CD4-positive, alpha-beta T cell treated with Interleukin-12 subunit alpha and Interleukin-12 subunit beta, for 1 hour (primary cell): ENCODE measurements at places on chromosomes 5 and 9.

- DNase-seq: no peak
These were observed 1.5 kb upstream of the GPX3 start for GRCh38 chr5:151018846-151019245.

- no peak for DNase-seq
These were observed 87.6 kb downstream of the BASP1 start for GRCh38 chr5:17305017-17305416.

DNA sequence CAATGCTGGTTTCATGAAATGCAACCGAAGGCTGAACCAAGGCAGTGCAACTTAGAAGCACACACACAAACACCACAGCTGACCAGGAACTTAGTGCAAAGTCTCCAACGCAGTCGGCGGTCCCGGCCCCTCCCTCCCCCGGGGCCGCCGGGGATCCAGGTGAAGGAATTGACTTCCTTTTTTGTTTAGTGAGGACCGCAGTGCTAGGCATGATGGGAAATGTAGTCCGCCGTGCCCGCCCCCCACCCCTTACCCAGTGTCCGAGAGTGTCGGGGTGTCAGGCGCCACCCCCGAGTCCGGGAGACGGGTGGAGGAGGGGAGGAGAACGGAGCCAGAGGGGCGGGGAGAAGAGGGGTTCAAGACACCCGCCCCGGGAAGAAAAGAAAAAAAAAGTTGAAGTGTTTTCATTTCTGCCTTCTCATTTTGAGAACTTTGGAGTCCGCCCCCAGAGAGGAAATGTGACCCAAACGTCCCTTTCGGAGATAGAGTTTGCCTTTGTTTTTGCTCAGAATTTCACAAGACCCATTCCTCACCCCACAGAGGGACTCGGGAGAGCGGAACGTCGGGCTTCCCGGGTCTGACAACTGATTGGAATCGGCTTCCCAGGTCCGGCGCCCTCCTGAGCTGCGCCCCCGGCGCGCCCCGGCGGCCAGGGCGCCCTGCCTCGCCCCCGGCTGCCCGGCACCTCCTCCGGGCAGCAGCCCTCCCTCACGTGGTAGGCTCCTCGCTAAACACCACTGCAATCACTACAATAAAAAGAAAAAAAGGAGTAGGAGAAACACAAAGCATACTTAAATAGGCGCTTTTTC lies 2.0 kb downstream of the IER5L start:
- DNase-seq: peak; percentile 67

DNA sequence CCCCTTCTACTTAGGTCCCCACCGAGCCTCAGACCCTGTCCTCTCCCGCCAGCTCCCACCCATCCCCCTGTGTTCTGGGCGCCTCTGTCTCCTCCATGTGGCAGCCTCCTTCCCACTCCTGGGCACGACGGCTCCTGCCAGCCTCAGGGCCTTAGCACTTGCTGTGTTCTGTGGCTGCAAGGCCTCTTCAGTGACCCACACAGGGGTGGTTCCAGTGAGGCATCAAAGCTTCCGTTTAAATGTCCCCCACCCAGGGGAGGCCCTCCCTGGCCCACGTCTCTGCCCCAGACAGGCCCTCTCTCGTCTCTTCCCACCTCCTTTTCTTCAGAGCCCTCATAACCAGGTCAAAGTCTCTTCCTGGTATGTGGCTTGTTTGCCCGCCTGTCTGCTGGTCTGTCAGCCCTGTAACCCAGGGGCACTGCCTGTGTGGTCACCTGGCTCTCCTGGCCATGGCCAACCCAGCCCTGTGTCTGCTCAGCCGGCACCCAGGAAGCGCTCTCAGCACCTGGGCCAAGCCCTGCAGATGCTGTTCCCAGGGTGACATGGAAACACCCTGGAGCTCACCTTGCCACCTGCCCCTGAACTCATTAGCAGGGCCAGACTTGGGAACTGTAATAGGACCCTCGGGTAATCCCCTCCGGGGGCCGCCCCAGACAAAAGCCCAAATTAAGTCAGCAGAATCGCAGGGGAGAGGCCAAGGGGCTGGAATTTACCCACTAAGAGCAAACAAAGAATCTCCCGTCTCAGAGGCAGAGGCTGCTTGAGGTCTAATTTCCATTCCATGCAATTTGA lies 33.7 kb downstream of the LHX3 start:
- no peak for DNase-seq

DNA sequence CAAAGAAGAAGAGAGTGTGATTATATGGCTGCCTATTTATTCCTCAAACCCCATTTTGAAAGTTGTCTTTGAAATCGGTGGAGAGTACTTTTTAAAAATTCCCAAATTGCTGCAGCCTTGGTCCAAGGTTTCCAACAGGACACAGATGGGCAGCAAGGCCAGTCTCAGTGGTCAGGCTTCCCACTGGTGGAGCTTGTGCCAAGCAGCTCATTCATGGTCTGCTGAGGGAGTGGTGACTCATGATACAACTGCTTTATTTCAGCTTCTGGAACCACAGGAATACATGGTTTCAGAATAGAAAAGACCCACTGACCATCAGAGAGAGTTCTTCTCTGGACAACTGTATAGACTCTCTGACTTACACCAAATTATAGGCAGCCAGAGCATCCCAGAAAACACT lies 673.1 kb upstream of the KLF4 start:
- DNase-seq: no peak

- DNase-seq: no peak
These were observed 12.2 kb downstream of the CD74 start for GRCh38 chr5:150400316-150401075.

DNA sequence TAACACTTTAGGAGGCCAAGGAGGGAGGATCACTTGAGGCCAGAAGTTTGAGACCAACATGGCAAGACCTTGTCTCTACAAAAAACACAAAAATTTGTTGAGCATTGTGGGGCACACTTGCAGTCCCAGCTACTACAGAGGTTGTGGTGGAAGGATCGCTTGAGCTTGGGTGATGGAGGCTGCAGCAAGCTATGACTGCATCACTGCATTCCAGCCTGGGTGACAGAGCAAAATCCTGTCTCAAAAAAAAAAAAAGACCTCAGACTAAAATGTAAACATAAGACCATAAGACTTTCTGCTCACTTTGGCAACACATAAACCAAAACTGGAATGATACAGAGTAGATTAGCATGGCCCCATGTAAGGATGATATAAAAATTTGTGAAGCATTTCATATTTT lies 24.6 kb upstream of the NANS start:
- no peak for DNase-seq

DNA sequence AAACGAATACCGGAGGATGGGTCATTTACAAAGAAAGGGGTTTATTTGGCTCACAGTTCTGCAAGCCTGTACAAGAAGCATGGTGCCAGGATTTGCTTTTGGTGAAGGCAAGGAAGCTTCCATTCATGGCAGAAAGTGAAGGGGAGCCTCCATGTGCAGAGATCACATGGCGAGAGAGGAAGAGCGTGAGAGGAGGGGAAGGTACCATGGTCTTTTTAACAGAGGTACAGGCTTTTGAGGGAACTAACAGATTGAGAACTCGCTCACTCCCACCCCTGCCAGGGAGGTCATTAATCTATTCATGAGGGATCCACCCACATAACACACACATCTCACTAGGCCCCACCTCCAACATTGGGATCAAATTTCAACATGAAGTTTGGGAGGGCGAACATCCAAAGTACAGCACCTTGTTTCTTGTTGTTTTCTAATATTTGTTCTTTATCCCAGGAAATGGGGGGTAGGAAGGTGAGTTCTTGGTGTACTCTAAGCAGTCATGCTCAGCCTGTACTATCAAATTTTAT lies 18.5 kb downstream of the TMC1 start:
- DNase-seq: no peak

DNA sequence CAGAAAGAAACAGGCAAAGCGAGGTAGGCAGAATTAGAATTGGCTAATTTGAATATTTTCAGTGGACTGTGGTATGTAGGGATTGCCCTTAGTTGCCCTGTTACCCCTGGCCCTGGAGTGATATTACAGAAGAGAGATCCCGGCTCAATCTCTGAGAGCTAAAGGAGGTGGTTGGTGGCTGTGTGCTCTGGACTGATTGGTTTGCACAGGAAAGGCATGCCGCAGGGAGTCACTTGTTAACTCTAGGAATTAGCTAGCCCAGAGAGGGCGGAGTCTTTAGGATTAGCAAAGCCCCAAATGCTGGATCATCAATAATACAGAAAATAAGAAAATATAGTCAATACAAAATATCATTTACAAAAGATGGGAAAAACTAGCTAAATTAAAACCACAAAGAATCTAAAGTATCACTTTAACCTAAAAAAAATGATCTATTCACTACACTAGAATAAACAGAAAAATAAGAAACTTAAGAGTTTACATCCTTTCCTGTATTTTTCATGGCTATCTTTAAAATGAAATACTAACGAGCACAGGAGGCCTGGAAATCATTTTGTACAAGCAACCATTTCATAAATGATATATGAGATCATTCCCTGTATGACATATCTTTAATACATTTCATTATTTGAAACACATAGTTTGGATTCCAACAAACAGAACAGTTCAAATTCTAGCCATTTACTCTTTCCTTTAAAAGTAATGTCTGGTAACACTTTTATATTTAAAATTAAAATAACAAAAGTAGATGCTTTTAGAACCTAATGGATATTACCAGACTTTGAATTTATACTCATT lies 71.1 kb downstream of the GNAQ start:
- DNase-seq: no peak

- DNase-seq: no peak
These were observed 522.4 kb upstream of the TLE4 start for GRCh38 chr9:79049371-79049770.

DNA sequence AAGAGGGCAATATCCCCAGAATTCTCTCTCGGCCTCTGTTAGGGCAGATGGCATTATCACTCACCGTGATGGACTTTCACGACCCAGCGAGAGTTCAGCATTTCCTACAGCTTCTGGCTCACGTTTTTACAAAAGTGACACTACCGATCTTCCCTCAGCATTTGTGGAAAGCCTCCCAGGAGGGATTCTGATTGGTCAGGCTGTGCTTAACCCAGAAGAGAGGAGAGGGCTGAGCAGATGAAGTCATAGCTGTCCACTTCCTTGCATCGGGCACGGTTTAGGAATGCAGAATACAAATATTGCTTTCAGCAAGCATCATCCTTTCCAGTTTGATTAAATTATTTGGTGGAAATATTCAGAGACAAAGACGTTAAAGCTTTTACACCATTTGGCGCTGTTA lies 277.4 kb upstream of the MSX2 start:
- no peak for DNase-seq

GRCh38 chr5:69078921-69079540 lies 14.8 kb upstream of the SLC30A5 start:
- DNase-seq: no peak

DNA sequence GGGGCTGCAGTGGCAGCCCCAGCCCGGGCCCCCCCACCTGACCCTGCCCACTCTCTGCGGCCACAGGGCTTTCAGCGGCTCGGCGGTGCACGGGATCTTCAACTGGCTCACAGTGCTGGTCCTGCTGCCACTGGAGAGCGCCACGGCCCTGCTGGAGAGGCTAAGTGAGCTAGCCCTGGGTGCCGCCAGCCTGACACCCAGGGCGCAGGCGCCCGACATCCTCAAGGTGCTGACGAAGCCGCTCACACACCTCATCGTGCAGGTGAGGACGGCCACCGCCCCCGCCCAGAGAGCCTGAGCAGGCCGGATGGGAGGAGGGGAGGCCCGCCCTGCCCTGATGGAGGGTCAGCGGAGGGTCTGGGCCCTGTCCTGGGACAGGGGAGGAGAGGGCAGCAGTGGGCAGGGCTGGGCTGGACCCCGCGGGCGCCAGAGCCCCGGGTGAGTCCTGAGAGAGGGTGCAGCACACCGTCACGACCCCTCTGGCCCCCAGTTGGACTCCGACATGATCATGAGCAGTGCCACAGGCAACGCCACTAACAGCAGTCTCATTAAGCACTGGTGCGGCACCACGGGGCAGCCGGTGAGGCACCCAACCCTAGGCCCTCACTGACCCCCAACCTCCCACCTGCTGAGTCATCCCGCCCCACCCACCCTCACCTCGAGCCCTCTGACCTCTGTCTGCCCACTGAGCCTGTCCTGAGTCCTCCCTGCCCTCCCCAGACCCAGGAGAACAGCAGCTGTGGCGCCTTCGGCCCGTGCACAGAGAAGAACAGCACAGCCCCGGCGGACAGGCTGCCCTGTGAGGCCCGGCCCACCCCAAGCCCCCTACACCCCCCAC lies 2.7 kb downstream of the SLC34A3 start:
- no peak for DNase-seq

- DNase-seq: no peak
These were observed 10.4 kb downstream of the ENHO start for GRCh38 chr9:34512131-34513078.

GRCh38 chr9:126275386-126276001 lies 51.1 kb upstream of the MVB12B start:
- no peak for DNase-seq

DNA sequence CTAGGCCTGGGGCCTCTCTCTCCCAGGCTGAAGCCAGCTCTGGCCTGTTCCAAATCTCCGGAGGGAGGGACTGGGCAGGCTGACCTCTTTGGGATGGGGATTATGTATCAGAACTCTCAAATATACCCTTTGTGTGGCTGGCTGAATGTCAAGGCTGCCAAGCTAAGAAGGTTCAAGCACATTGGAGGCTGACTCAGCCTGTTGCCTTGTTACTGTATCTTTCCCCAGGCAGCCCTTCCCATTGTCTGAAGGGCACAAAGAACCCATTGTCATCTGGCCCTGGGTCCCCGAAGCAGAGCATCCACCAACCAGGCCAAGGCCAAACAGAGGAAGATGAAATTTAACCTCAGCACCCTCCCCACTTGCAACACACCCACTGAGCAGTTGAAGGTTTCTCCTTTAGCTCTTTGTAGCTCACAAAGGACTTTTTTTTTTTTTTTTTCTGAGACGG lies 7.3 kb upstream of the SPARC start:
- no peak for DNase-seq

- peak; percentile 8 for DNase-seq
These were observed at the start of gene ARL14EPL for GRCh38 chr5:116032094-116032517. Gene ARL14EPL, plus strand, starts transcription at chr5:116032472. Its CDS starts 18,994 bp downstream, at chr5:116051466.

DNA sequence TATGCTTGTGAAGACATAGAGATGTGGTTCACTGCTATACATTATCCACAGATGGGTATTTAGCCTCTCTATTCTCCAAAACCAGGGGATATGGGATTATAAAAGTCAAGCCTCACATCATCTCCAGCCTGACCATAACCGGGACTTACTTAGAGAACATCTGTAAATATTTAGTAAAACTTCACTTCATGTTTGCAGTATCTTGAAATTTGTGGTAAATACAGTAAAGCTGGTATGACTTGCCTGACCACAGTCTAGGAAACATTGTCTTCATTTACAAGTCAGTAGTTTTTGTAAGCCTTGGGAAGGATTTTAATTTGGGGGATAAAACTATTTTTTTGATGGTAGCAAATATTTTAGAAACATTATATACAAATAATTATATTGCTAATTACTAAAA lies 64.2 kb downstream of the MAST4 start:
- no peak for DNase-seq

GRCh38 chr5:41094871-41095270 lies 23.7 kb upstream of the MROH2B start:
- no peak for DNase-seq

GRCh38 chr5:72486371-72486770 lies 20.8 kb downstream of the ZNF366 start:
- no peak for DNase-seq

- peak; percentile 8 for DNase-seq
These were observed 2.3 kb upstream of the PAX5 start for GRCh38 chr9:37036371-37036775.

GRCh38 chr9:134560206-134560605 lies 81.4 kb upstream of the COL5A1 start:
- DNase-seq: no peak
